Stimulated activated CD8-positive, alpha-beta memory T cell treated with anti-CD3 and anti-CD28 coated beads, Interleukin-4, amount 100 ng/mL, for 1 hour (primary cell): ENCODE measurements at places on chromosomes 7 and 10.

GRCh38 chr10:44682507-44682906 is 228.6 kb upstream of the TMEM72 start:
- DNase-seq, result no peak

- DNase-seq, result no peak
Observed at GRCh38 chr7:126026421-126027088, 1096.9 kb upstream of the POT1 start.

- no peak for DNase-seq
Observed at GRCh38 chr7:155296006-155296787, 1.5 kb upstream of the INSIG1 start.

- no peak for DNase-seq
Observed at GRCh38 chr7:88614736-88615135, 144.8 kb upstream of the ZNF804B start.

- DNase-seq, result no peak
Observed at GRCh38 chr7:54663603-54664234, 95.3 kb downstream of the SEC61G start.
